ENCODE measurements at places on chromosomes 12 and 14. TPM values are rescaled to one million over a fixed set of nuclear protein-coding genes. Genes with fewer than 3 reads are reported as not detected.

GRCh38 chr12:47547077-47547476 is 158.8 kb downstream of the RPAP3 start:
- DNase-seq: peak; percentile 72

GRCh38 chr14:102902523-102903247 is 19.8 kb upstream of the AMN start:
- DNase-seq: no peak

DNA sequence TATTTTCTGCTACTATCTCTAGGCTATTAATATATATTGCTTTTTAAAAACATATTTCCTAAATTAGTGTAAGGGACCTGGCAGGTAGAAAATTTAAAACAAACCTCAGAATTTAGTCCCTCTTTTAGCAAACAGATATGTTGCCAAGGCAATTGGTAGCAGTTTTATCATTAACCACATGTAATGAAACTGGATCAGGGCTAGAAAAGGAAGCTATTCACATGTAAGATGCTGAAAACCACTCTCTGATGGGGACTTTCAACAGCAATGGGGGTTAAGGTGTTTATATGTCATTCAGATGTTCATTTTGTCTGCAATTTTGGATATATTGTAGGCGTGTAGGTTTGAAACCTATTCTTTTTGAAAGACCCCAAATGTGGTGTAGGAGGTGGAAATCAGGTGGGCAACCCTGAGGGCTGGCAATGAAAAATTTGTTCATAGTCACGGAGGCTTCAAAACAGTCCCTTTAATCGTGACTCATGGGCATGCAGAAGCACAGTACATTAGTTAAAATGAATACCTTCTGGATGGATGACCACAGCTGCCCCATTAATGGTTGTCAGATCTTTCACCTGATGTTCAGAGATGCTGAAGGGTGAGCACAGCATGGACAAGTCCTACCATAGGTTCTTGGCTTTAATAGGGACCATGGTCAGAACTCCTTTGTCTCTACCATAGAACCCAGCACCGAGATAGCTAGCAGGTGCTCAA is 5.9 kb upstream of the PKP2 start:
- no peak for DNase-seq

GRCh38 chr12:101619026-101619786 is 24.4 kb downstream of the MYBPC1 start:
- no peak for DNase-seq

- peak; percentile 49 for DNase-seq
Observed at GRCh38 chr12:8780389-8780788, 42.0 kb upstream of the A2ML1 start.

DNA sequence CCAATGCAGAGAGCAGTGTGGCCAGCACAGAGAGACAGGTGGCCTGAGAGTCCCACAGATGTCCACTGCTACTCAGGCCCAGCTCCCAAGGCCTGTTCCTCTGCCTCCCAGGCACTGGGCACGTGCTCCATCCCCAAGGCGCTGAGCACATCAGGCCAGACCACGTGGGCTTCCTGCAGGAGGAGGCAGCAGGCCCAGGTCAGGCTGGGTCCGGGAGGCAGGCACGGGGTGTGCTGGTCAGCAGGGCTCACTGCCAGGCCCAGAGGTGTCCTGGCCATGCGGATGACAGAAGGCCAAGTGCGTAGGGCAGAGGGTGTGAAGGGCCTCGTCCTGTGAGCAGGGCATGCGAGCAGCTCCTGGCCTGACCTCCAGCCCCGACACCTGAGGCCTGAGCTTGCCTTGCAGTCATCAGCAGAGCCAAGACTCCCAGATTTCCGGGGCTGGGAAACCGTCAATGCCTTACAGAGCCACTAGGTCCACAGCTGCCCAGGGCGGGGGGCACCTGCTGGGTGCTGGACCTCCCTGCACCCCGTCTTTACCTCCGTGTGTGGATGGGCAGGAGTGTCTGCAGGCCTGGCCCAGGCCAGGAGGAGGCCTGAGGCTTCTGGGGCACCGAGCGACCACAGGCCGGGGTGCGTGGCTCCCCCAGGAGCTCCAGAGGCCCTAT is 14.9 kb downstream of the TRMT61A start:
- no peak for DNase-seq

- DNase-seq: no peak
Observed at GRCh38 chr14:81324011-81324410, 76.1 kb downstream of the STON2 start.

The MYH6 gene
- not detected for total RNA-seq

The AACS gene
- total RNA-seq: 25.1 TPM

The SLC6A13 gene
- total RNA-seq: not detected

The ANO2 gene
- not detected for total RNA-seq

The CDCA4 gene
- 41.1 TPM for total RNA-seq

The ACRBP gene
- 0.49 TPM for total RNA-seq

The TSPAN19 gene
- total RNA-seq: not detected

Data from fibroblast of the aortic adventitia (primary cell).